ENCODE measurements at places on chromosomes 5 and 9.

DNA sequence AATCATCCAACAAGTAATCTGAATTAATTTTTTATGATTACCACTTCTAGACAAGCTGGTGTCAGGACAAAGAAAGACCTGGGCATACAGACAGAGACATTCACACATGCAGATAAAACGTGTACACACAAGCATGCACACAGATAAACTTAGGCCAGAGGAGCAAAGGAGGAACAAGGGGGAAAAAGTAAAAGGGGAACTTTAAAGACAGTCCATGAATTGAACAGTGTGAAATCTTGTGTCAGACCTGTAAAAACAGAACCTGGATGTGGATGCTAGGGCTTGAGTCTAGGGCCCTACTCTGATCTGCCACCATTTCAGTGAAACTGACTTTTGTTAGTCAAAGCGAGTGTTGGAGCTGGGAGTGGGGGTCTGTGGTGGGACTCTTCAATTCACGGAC is 11.2 kb upstream of the ZSWIM6 start:
- no peak for DNase-seq
- H3K4me1 ChIP-seq = peaks cover 62% of the 10 kb centered on the region
- no peaks in the 10 kb centered on the region for H3K27me3 ChIP-seq
- no peaks in the 10 kb centered on the region for H3K36me3 ChIP-seq
- no peak overlapping the region for H3K4me3 ChIP-seq

GRCh38 chr5:83426855-83427254 is 44.7 kb upstream of the VCAN start:
- H3K36me3 ChIP-seq = no peaks in the 10 kb centered on the region
- DNase-seq = no peak
- no peaks in the 10 kb centered on the region for H3K27me3 ChIP-seq
- no peaks in the 10 kb centered on the region for H3K4me1 ChIP-seq

GRCh38 chr9:96135076-96135752 is 166.8 kb downstream of the HSD17B3 start:
- H3K27ac ChIP-seq = peak overlapping the region; percentile 84
- DNase-seq = no peak
- H3K27me3 ChIP-seq = no peaks in the 10 kb centered on the region

GRCh38 chr5:55308254-55308836 is 556 bp downstream of the MTREX start:
- H3K27ac ChIP-seq = peak overlapping the region; percentile 89
- H3K27me3 ChIP-seq = no peaks in the 10 kb centered on the region
- peak; percentile 13 for DNase-seq
- H3K36me3 ChIP-seq = no peaks in the 10 kb centered on the region

DNA sequence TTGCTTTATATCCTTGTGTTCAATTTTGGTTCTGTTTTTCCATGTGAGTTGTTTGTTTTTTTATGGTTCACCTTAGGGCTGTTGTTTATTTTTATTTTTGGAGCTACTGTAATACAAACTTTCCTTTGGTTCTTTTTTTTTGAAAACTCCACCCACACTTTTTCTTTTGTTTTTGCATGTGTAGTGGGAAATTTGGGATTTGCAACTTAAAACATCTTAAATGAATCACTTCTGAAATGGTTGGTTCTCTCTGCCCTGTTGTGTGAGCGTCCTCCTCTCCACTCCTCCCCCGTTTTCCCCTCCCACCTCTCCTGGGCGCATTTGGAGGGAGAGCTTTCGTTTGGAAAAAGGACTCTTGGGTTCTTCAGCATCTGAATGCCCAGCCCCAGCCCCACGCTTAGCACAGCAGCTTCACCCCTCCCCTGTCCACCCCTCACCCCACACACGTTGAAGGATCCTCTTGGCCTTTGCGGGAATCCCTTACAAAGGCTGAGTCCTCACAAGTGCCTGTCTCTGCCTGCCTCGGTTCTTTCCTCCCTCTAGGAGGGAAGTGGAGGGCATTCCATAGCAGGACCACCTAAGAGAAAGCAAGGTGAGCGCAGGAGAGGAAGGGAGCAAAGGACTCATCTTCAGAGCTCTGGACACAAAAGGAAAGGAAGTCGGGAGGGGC is 67.2 kb downstream of the DMRT1 start:
- DNase-seq = no peak
- H3K27me3 ChIP-seq = peaks cover 80% of the 10 kb centered on the region
- H3K36me3 ChIP-seq = no peaks in the 10 kb centered on the region
- no peak overlapping the region for H3K27ac ChIP-seq

DNA sequence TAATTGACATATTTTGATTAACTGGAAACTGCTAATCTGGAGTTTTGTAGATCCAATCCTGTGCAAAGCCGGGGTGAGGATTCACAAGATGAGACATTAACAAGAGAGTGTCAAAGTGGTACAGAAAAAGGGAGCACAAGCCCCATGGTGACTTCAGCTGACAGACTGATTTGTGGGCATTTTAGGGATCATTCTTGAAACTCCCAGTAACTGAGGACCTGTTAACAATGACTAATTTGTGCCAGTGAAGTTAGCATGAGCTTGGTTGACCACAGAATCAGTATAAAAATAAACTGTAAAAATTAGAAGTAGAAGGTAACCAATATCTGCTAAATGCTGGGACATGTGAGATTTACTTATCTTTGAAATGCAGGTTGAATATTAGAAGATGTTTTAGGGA is 1578.3 kb downstream of the EFNA5 start:
- no peaks in the 10 kb centered on the region for H3K36me3 ChIP-seq
- no peak overlapping the region for H3K27ac ChIP-seq
- H3K4me1 ChIP-seq = no peaks in the 10 kb centered on the region
- no peaks in the 10 kb centered on the region for H3K27me3 ChIP-seq
- DNase-seq = no peak

- H3K27ac ChIP-seq = no peak overlapping the region
- no peaks in the 10 kb centered on the region for H3K27me3 ChIP-seq
- no peak for DNase-seq
- H3K4me1 ChIP-seq = no peaks in the 10 kb centered on the region
- no peaks in the 10 kb centered on the region for H3K36me3 ChIP-seq
- no peak overlapping the region for H3K4me3 ChIP-seq
Observed at GRCh38 chr5:44085083-44085482, 304.1 kb downstream of the FGF10 start.

GRCh38 chr9:37927132-37927531 is 23.2 kb upstream of the SLC25A51 start:
- no peak for DNase-seq
- H3K27ac ChIP-seq = no peak overlapping the region
- no peaks in the 10 kb centered on the region for H3K4me1 ChIP-seq
- H3K4me3 ChIP-seq = no peak overlapping the region

DNA sequence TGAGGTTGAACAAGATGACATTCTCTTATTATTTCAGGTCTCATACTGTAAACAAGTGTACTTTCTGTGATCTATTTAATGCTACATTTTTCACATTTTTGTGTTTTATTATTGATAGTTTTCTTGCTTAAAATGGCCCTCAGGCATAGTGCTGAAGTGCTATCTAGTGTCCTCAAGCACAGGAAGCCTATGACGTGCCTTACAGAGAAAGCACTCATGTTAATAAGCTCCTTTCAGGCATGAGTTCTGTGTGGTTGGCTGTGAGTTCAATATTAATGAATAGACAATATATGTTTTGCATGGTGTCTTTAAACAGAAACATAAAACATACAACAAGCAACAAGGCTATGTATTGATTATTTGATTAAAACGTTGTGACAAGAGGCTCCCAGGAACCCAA is 450.1 kb downstream of the PLK2 start:
- H3K27ac ChIP-seq = no peak overlapping the region
- no peaks in the 10 kb centered on the region for H3K4me1 ChIP-seq
- no peaks in the 10 kb centered on the region for H3K27me3 ChIP-seq

DNA sequence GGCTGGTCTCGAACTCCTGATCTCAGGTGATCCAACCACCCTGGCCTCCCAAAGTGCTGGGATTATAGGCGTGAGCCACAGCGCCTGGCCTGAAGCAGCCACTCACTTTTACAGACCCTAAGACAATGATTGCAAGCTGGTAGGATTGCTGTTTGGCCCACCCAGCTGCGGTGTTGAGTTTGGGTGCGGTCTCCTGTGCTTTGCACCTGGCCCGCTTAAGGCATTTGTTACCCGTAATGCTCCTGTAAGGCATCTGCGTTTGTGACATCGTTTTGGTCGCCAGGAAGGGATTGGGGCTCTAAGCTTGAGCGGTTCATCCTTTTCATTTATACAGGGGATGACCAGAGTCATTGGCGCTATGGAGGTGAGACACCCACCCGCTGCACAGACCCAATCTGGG is 1.5 kb downstream of the CA9 start:
- no peak overlapping the region for H3K4me3 ChIP-seq
- H3K4me1 ChIP-seq = peaks cover 19% of the 10 kb centered on the region
- H3K36me3 ChIP-seq = no peaks in the 10 kb centered on the region
- no peaks in the 10 kb centered on the region for H3K27me3 ChIP-seq
- peak overlapping the region; percentile 58 for H3K27ac ChIP-seq

GRCh38 chr5:168826246-168826725 is 247.1 kb upstream of the PANK3 start:
- H3K4me3 ChIP-seq = no peak overlapping the region
- DNase-seq = no peak
- H3K4me1 ChIP-seq = no peaks in the 10 kb centered on the region
- no peaks in the 10 kb centered on the region for H3K27me3 ChIP-seq
- H3K36me3 ChIP-seq = no peaks in the 10 kb centered on the region

- H3K27me3 ChIP-seq = no peaks in the 10 kb centered on the region
- no peak overlapping the region for H3K27ac ChIP-seq
- no peaks in the 10 kb centered on the region for H3K4me1 ChIP-seq
Observed at GRCh38 chr5:91269198-91269597, 113.9 kb downstream of the ARRDC3 start.

GRCh38 chr9:79615038-79615437 is 43.3 kb downstream of the TLE4 start:
- no peak overlapping the region for H3K4me3 ChIP-seq
- peaks cover 10% of the 10 kb centered on the region for H3K4me1 ChIP-seq
- no peak overlapping the region for H3K27ac ChIP-seq
- no peak for DNase-seq
- no peaks in the 10 kb centered on the region for H3K27me3 ChIP-seq

- no peak overlapping the region for H3K4me3 ChIP-seq
- H3K27ac ChIP-seq = no peak overlapping the region
- H3K36me3 ChIP-seq = no peaks in the 10 kb centered on the region
- H3K4me1 ChIP-seq = no peaks in the 10 kb centered on the region
- H3K27me3 ChIP-seq = no peaks in the 10 kb centered on the region
- no peak for DNase-seq
Observed at GRCh38 chr5:145579301-145579700, 255.8 kb downstream of the PRELID2 start.

DNA sequence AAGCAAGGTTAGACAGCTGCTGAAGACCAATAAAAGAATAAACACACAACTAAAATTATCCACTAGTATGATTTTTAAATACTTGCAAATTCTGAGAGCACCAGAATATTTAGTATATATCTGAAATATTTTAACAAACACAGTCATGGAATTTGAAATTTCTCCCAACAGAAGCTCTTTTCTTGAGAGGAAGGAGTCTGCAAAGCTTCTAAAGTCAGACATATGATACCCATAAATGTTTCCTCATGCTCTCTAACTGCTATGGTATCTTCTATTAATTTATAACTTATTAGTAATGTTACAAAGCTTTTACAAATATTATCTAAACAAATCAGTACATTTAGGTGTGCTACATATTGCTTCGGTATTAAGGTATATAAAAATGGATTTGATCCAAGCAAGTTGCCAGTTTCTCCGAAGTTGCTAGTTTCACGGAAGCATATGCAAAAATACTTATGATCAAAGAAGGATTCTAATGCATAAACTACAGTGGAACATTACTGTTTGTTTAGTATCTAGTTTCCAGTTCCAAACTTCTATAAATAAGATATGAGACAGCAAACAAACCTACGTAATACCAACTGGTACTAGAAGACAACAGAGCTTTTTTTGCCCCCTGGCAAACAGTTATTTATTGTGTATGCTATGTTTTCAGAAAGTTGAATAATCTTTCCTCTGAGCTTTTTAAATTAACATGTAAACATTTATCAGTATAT is 22.0 kb downstream of the FNIP1 start:
- no peak overlapping the region for H3K4me3 ChIP-seq
- H3K36me3 ChIP-seq = no peaks in the 10 kb centered on the region
- no peaks in the 10 kb centered on the region for H3K27me3 ChIP-seq
- peaks cover 4% of the 10 kb centered on the region for H3K4me1 ChIP-seq
- no peak for DNase-seq
- H3K27ac ChIP-seq = no peak overlapping the region

GRCh38 chr5:166365164-166365563 is 1926.3 kb upstream of the WWC1 start:
- no peaks in the 10 kb centered on the region for H3K27me3 ChIP-seq
- H3K36me3 ChIP-seq = no peaks in the 10 kb centered on the region
- H3K4me3 ChIP-seq = no peak overlapping the region
- no peak for DNase-seq

DNA sequence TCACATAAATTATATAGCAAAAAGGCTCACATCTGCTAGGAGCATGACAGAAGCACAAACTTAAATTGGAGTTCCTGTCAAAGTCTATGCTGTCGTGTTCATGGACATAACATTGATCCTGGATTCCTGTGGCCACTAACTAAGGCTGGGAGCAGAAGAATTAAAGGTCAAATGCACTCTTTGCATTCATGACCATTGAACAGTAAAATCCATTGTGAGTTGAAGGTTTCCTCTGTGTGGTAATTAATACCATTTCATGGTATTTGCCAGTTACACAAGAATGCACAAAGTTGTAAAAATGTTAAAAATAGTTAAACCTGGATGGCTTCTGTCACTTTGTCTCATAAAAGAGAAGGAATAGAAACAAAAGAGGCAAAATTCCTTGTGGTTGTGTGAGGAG is 242.6 kb downstream of the NPR3 start:
- H3K4me3 ChIP-seq = no peak overlapping the region
- no peaks in the 10 kb centered on the region for H3K36me3 ChIP-seq
- no peak for DNase-seq
- no peaks in the 10 kb centered on the region for H3K27me3 ChIP-seq
- no peak overlapping the region for H3K27ac ChIP-seq

GRCh38 chr5:172786736-172787462 is 15.9 kb upstream of the DUSP1 start:
- H3K4me3 ChIP-seq = no peak overlapping the region
- peaks cover 40% of the 10 kb centered on the region for H3K4me1 ChIP-seq
- no peak for DNase-seq

DNA sequence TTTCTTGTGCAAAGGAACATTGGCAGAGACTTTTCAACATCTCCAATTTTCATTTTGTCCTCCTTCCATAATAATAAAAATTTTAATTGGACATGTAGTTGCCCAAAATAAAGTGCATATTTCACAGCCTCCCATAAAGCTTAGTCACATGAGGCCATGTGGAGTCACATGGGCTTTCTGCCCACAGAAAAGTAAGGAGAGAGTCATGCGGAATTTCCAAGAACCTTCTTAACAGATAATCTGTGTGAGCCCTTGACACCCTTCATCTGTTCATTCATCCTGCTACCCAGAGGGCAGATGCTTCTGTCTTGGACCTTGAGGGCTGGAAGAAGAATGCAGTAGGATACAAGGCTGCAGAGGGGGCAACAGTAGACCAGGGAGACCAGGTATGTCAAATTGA is 60.7 kb downstream of the APTX start:
- no peak overlapping the region for H3K4me3 ChIP-seq
- H3K27ac ChIP-seq = no peak overlapping the region
- H3K4me1 ChIP-seq = no peaks in the 10 kb centered on the region

GRCh38 chr5:116765441-116765840 is 190.8 kb upstream of the SEMA6A start:
- H3K4me1 ChIP-seq = no peaks in the 10 kb centered on the region
- no peaks in the 10 kb centered on the region for H3K27me3 ChIP-seq
- DNase-seq = no peak
- no peaks in the 10 kb centered on the region for H3K36me3 ChIP-seq
- H3K4me3 ChIP-seq = no peak overlapping the region
